ENCODE measurements at places on chromosomes 16 and 17.
A peak's percentile ranks its signal among the peaks of the same experiment; 100 is the strongest.

GRCh38 chr17:77613627-77614026, 344.9 kb upstream of the TNRC6C start:
- H3K27me3 ChIP-seq: no peaks in the 10 kb centered on the region
- no peak overlapping the region for H3K4me3 ChIP-seq
- DNase-seq: no peak
- H3K27ac ChIP-seq: no peak overlapping the region

GRCh38 chr16:67782567-67783352, 23.6 kb downstream of the RANBP10 start:
- H3K27me3 ChIP-seq: no peaks in the 10 kb centered on the region
- H3K4me3 ChIP-seq: no peak overlapping the region

GRCh38 chr17:79192503-79193351, 118.1 kb downstream of the ENGASE start:
- H3K4me1 ChIP-seq: no peaks in the 10 kb centered on the region
- H3K4me3 ChIP-seq: no peak overlapping the region
- DNase-seq: no peak
- no peaks in the 10 kb centered on the region for H3K36me3 ChIP-seq
- H3K27ac ChIP-seq: no peak overlapping the region
- H3K27me3 ChIP-seq: no peaks in the 10 kb centered on the region

DNA sequence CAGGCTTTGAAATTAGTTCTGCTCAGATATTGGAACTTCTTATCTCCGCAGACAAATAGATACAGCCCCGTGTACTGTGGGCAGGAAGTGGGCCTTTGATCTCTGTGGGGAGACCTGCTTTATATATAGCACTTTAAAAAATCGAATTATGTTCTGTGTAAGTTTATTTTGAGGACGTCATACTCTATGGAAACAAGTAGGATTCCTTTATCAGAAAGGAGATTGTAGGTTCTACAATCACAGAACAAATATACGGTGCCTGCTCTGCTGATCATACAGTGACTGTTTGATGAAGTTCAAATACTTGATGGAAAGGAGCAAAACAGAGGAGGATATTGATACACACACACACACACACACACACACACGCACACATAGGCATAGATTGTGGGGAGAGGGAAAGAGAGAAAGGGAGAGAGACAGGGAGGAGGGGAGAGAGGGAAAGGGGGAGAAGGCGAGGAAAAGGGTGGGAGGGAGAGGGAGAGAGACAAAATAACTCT, 14.7 kb upstream of the TMEM220 start:
- H3K27ac ChIP-seq: peak overlapping the region; percentile 3
- no peaks in the 10 kb centered on the region for H3K36me3 ChIP-seq
- peaks cover 17% of the 10 kb centered on the region for H3K4me1 ChIP-seq
- DNase-seq: peak; percentile 74
- no peak overlapping the region for H3K4me3 ChIP-seq

GRCh38 chr16:86391984-86392383, 118.3 kb upstream of the FOXF1 start:
- no peaks in the 10 kb centered on the region for H3K36me3 ChIP-seq
- no peak overlapping the region for H3K4me3 ChIP-seq
- DNase-seq: no peak
- H3K4me1 ChIP-seq: no peaks in the 10 kb centered on the region
